ENCODE measurements at places on chromosomes 6 and 20.

DNA sequence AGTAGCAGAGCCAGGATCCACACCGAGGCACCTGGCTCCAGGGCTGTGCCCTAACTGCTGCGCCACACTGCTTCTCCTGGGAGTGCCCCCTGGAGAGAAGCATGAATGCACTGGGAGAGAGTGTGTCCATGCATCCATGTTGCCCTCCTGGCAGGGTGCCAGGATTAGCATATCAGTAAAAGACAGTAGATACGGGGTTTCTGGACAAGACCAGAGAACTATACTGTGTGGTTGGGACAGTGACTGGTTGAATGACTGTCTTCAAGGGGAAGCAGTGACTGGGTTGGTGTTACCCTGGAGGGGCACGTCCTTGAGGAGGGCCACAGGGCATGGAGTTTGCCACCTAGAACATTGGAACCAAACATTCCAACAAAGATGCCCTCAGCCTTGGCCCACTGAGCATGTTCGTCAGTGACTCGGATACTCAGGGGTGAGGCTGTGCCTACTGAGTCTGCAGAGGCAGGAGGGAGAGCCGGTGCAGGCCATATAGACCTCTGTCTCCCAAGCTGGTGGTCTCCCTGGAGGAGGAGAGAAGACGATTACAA lies 288.8 kb downstream of the CDC5L start:
- DNase-seq, result no peak

GRCh38 chr6:121418346-121418745 lies 17.1 kb upstream of the GJA1 start:
- no peak for DNase-seq

DNA sequence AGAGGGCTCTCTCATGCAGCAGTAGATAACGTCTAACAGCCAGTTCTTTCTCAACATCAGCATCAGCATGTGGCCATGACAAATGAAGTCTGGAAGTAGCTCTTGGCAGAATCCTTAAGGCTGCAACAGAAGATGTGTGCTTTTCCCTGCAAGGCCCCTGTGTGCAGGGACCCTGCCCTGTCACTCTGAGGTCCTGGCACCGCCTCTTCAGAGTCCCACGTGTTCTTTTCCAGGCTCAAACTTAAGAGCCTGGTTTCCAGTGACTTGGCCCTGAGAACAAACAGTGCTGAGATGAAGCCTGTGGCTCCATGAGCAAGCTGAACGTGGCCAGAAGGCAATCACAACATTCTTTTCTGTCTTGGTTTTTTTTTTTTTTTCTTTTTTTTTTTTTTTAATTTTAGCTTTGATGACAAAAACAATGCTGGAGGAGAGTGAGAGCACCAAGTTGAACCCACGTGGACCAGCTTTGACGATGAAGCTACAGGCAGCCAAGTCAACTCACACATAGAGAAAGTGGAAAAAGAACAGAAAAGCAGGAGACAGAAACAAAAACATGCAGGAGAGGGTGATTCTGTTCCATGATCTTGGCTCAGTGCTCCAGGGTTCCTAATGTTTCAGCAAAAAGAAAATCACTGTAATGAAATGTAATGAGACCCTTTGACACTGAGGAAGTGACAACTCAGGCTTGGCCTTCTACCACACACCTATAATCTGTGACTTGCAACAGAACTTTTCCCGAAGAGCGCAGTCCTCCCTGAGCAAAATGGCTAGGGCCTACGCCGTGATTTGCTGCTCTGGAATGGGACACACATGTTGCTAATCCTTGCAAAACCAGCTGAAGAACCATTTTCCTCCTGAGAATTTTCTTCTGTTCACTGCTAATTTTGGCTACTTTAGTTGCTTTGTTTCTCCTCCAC lies 86.1 kb downstream of the FOXC1 start:
- no peak for DNase-seq

DNA sequence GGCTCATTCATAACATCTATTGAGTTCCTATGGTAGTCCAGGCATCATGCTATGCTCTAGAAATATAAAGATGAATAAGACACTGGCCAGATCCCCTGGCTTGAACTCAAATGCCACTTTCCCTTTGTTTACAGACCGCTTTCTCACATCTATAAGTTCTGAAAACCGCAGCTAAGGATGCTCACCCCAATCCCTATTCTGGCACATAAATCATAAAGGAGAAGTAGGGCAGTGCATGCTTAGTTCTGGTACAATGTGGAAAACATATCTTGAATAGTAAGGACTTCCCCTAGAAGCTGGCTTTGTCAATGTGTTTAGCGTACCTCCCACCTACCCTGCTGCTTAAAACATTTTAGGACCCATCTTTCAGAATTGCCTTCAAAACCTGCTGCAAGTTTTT lies 26.4 kb downstream of the MRS2 start:
- no peak for DNase-seq

- no peak for DNase-seq
Measured at GRCh38 chr6:156949376-156949775, 172.2 kb downstream of the ARID1B start.

GRCh38 chr6:14178083-14178445 lies 60.5 kb downstream of the CD83 start:
- DNase-seq, result no peak

GRCh38 chr6:7100753-7101081 lies 7.0 kb upstream of the RREB1 start:
- no peak for DNase-seq

GRCh38 chr6:46024124-46024769 lies 8.6 kb upstream of the CLIC5 start:
- DNase-seq, result no peak

GRCh38 chr6:25454136-25454535 lies 175.0 kb downstream of the CARMIL1 start:
- DNase-seq, result no peak

DNA sequence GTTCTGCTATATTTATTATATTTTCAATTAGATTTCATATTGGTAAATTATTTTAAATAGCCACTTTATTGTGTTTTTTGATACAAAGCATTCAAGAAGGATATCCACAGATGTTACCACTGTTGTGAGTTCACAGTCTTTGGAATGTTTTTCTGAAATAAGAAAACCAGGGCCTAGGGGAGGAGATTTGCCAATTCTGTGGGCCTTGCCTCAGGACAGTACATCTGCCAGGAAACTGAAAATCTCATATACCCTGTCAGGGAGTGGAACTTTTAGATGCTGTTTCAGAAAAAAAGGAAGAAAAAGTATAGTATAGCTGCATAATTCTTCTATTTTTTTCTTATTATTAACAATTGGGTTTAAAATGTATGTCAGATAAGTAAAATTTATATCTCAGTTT lies 995.9 kb upstream of the ADGRB3 start:
- no peak for DNase-seq

- DNase-seq, result no peak
Measured at GRCh38 chr20:3315136-3315535, 76.1 kb upstream of the SLC4A11 start.

- DNase-seq, result no peak
Measured at GRCh38 chr20:32386091-32386490, 28.0 kb downstream of the ASXL1 start.

DNA sequence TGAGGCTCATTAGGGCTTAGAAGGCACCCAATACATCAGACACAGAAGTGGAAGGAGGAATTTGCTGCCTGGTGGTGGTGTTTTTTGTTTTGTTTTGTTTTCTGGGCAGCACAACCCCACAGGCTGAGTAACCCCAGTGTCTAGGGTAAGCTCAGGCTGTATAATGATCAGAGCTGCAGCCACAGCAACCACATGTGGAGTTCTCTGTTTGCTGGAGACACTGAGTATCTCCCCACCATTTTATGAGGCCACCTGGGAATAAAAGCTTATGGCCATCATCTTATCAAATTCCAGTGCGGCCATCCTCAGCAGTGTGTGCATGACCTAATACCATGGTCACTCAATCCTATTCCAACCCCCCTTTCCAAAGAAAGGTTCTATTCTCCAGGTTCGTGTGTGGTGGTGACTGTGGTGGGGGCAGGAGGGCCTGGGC lies 3.4 kb upstream of the DLL1 start:
- DNase-seq, result no peak

GRCh38 chr20:1163653-1164052 lies 21.1 kb downstream of the TMEM74B start:
- no peak for DNase-seq

DNA sequence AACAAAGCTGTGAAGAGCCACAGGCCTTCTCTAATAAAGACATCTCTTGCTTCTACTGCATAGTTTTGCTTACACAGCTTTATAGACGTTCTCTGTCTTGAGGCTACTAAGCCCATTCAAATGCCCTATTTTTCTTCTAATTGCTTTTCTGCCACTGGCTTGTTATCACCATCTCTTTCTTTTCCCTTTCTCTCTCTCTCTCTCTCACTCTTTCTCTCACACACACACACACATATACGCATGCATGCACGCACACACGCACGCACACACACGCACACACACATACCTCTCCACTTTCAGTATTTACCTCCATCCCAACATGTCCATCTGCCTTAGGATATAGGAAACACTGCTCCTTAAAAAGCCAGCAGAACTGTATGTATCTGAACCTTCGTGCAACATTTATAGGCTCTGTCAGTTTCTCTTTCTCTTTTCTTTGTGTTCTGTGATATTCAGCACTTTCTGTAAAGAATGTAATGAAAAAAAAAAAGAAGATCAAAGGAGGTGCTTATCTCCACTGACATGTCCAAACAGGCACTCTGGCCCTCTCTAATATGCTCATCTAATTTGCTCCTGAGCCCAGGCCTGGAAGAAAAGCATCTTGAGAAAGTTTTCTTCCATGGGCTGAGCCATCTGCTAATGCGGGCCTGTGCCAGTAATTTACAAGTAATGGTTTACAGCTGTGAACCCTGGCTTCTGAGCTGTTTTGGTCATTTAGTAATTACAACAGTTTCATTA lies 1046.7 kb upstream of the MAP3K7 start:
- DNase-seq, result no peak

GRCh38 chr6:147434516-147434915 lies 74.0 kb upstream of the SAMD5 start:
- DNase-seq, result no peak

GRCh38 chr6:121651420-121651819 lies 216.0 kb downstream of the GJA1 start:
- DNase-seq, result no peak

GRCh38 chr6:164107297-164107995 lies 692.9 kb downstream of the QKI start:
- no peak for DNase-seq

DNA sequence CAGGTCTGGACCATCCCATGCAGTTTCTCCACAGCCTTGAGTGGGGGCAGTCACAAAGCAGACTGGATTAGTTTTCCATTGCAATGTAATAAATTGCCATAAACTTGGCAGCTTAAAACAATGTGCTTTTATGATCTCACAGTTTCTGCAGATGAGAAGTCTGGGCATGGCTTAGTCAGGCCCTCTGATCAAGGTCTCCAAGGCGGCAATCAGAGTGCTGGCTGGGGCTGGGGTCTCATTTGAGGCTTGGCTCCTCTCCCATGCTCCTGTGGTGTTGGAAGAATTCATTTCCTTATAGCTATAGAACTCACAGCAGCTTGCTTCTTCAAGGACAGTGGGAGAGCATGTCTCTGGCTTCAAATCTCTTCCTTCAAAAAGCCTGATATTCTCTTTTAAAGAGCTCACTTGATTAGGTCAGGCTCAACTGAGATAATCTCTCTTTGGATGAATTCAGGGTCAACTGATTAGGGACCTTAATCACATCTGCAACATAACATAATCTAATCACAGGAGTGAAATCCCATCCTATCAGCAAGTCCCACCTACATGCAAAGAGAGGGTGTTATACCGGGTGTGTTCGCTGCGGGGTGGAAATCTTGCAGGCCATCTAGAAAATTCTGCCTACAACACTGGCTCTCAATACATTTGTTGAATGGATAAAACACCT lies 77.4 kb upstream of the SULF2 start:
- DNase-seq, result no peak

DNA sequence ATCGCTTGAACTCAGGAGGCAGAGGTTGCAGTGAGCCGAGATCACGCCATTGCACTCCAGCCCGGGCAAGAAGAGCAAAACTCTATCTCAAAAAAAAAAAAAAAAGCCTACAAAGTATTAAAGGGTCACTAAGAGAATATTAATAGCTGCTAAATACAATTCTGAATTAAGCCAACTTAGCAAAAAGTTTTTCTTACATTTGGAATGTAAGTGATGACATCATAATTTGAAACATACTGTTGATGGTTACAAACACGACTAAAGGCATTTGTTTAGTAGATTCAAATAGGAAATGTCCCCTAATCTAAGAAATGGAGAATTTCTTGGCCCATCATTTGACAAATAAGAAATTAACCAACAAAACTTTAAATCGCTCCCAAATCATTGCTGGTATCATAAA lies 282.8 kb downstream of the RNGTT start:
- no peak for DNase-seq

DNA sequence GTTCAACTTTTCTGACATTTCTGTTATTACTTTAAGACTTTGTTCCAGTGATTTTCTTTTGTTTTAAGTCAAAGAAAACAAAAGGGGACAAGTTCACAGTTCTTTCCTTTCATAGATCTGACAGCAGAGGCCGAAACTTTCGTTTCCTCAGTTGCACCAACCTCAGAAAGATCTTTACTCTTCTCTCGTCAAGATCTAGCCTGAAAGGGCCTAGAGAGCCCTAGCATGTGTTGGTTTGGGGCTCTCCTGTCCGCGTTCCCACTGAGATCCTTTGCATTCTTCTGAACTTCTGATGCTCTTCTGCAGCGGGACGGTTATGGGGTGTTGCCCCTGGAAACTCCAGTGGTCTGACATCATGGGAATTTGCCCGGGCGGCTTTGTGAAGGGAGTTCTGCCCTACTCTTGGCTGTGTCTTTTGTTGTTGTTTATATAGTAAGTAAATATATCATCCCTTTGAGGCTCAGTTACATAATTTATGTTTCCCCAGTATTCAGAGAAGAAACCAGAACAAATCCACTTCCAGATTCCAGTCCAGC lies 129.1 kb downstream of the SASH1 start:
- no peak for DNase-seq

DNA sequence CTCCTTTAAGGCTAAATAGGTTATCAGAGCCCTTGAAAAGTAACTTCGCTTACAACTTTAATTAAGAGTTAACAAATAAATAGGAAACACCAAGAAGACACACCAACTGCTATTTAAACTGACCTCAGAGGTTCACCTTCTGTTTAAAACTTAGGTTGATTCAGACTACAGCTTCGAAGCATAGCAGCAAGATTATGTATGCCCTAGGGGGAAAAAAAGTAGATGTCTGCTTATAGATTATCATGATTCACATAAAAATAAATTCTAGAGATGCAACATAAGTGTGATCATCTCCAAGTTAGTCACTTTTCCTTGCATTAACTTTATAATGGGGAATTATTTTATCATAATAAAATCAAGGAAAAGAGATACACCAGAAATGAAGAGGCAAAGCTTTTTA lies 8.9 kb downstream of the PNISR start:
- no peak for DNase-seq
